ENCODE measurements at places on chromosomes 4 and X.

DNA sequence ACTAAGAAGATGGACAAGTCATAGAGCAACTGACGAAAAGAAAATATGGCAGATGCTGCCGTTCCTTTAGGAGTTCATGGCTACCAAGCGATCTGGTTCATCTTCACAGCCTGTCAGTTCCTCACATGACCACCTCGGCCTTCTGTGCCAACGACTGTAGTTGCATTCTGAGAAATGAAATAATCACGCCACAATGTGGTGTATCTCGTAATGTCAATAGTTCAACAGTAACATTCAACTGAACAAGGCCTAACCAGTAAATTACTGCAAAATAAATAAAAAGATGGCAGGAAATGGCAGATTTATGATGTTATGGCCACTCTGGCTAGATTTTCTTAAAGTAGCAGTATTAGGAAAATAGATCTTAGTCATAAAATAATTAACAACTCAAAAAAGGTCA is 4.4 kb downstream of the GPRIN3 start:
- DNase-seq, result peak; percentile 31

GRCh38 chr4:27819246-27819645 is 958.6 kb downstream of the STIM2 start:
- no peak for DNase-seq

GRCh38 chr4:177986236-177986635 is 544.0 kb upstream of the AGA start:
- no peak for DNase-seq

DNA sequence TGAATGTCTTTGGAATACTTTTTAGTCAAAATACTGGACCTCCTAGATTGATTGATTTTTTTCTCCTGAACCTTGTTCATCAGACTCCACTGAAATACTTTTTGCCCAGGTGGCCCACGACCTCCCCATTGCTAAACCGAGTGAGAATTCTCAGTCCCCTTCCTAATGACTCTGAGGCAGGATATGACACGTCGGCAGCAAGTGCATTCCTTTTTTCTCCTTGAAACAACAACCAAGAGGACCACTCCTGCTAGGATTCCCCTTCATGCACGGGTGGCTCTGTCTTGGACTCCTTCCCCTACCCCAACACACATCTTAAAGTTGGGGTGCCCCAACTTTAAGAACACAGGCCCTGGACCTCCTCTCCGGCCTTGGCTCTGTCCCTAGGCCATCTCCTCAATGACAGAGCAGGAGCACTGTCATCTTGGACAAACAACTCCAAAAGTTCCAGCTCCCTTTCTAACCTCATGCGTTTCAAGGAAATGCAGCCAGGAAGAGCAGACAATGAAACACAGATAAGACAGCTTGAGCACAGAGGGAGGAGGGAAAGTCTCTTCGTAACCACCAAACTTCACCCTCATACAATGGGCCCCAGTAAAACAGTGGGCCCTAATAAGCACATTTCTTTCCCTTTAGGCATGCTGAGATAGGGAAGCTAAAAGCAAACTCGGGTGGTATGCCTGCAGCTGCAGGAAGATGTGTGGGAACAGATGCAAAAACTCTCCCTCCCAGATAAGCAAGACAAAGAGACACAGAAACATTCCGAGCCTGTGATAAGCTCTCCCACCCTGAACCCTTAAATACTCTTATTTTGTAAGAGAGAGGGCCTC is 33.9 kb downstream of the ZBTB49 start:
- DNase-seq, result no peak

- no peak for DNase-seq
These were observed 326.9 kb downstream of the PCDH19 start for GRCh38 chrX:100083211-100083610.

GRCh38 chr4:179719766-179720450 is 2277.7 kb upstream of the AGA start:
- no peak for DNase-seq

- no peak for DNase-seq
These were observed 628.3 kb downstream of the TRIML1 start for GRCh38 chr4:188767496-188767895.

GRCh38 chr4:151217326-151217725 is 59.6 kb upstream of the PRSS48 start:
- no peak for DNase-seq

DNA sequence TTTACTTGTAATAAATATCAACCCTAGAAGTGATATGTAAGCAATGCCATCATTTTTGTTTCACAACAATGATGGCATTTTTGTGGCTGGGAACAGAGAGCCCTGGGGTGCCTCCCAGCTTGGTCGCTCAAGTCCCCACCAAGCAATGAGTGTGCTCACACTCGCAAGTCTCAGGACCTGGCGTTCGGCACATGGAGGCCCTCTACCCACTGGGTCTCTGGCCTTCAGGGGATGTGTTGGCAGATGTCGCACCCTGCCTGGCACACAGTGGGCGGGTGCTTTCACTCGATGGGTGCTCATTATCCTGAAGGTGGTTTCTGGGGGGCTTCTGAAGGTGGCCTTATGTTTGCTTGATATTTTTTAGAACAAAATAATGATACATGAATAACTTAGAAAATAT is 74.7 kb upstream of the STS start:
- no peak for DNase-seq

DNA sequence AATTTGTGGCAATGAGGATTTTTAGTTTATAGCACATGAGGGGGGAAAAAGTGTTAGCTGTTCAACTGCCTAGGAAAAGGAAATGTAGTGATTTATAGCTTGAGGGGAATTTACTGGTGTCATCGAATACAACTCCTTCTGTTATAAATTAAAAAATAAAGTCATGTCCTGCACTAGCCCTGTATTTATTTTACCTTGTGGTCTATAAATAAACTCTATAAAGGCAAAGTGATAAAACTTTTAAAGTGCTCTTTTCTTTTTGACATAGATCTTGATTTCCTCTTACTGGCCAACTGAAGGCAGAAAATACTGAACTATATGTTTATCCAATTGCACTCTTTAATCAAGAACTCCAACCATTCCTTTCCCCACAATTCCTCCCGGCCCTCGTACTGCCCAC is 672.1 kb upstream of the SLIT2 start:
- DNase-seq, result no peak

DNA sequence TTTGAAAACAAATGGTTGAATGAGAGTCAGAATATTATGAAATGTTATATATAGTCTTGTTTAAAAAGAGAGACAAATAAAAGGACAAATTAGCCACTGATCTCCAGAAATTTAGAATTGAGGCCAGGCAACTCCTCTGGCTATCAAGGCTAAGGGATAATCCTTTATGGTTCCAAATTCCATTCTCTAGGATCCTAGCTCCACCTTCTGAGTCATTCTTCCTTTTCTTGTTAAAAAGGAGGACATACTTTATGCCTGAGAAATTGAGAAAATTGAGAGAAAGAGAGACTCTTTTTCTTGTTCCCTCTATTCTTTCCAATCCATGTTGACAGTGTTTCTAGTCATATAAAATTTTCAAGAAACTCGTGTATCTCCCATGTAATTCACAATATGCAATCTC is 1299.5 kb downstream of the FSTL5 start:
- no peak for DNase-seq

GRCh38 chrX:70124678-70125077 is 8.6 kb upstream of the IGBP1 start:
- no peak for DNase-seq

- DNase-seq, result no peak
These were observed 155.5 kb downstream of the SLC7A11 start for GRCh38 chr4:138086611-138087041.
